ENCODE measurements at places on chromosomes 13 and 19. TPM values are rescaled to one million over a fixed set of nuclear protein-coding genes. Genes with fewer than 3 reads are reported as not detected.

The MEDAG gene
- 15.4 TPM for total RNA-seq

The ZNF253 gene
- total RNA-seq = 32.1 TPM

The SIAH3 gene
- not detected for total RNA-seq

DNA sequence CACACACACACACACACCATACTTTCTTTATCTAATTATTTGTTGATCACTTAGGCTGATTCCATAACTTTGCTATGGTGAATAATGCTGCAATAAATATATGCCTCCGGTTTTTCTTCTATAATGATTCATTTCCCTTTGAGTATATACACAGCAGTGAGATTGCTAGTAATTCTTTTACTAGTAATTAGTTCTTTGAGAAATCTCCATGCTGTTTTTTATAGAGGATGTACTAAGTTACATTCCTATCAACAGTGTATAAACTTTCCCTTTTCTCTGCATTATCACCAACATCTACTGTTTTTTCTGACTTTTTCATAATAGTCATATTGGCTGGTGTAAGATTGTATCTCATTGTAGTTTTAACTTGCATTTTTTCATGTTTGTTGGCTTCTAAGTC, 1405.1 kb downstream of the PCDH9 start:
- no peak for DNase-seq
- no peaks in the 10 kb centered on the region for H3K36me3 ChIP-seq
- no peaks in the 10 kb centered on the region for H3K4me1 ChIP-seq
- H3K27ac ChIP-seq = no peak overlapping the region
- H3K27me3 ChIP-seq = no peaks in the 10 kb centered on the region

Data from stomach (tissue), 19 donors.